ENCODE measurements at places on chromosomes 1 and 21.

GRCh38 chr1:44805311-44806024 is 1.7 kb downstream of the DYNLT4 start:
- DNase-seq: no peak

GRCh38 chr1:29676496-29676895 is 440.2 kb downstream of the PTPRU start:
- no peak for DNase-seq

DNA sequence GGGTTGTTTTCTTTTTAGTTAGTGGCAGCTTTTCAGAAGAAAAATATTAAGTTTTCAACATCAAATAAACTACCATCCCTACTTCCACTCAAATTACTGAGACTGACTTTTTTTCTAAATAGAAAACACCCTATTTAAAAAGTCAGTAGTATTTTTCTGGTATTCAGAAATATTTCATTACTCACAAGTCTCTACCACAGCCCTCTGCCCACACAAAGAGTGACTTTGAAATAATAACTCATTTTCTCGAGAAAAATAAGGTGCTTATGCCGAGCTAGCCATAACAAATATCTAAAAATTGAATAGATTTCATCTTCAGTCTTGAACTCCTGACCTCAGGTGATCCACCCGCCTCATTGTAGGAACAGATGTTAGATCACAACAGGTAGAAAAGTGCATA is 41.8 kb upstream of the USP25 start:
- no peak for DNase-seq

- DNase-seq: no peak
Measured at GRCh38 chr1:113675302-113675701, 84.0 kb downstream of the PHTF1 start.

GRCh38 chr1:87155170-87155569 is 173.5 kb upstream of the LMO4 start:
- DNase-seq: no peak

All from NCI-H1417 treated with DMSO at 0.1 percent for 48 hours (cell line).